Myometrial cell (primary cell): ENCODE measurements at places on chromosomes 3 and 15. TPM values are rescaled to one million over a fixed set of nuclear protein-coding genes. Genes with fewer than 3 reads are reported as not detected.

Gene IFT122
- 19.9 and 32.1 TPM in 2 replicates for total RNA-seq

Gene RTP3
- total RNA-seq = not detected in 2 replicates

Gene ARPP21
- total RNA-seq = not detected in 2 replicates

Gene GOLGA8G
- total RNA-seq = not detected in 2 replicates

Gene PTPN9
- 15.6 and 22.0 TPM in 2 replicates for total RNA-seq

Gene LYZL4
- total RNA-seq = not detected in 2 replicates

Gene SCAPER
- total RNA-seq = 5.8 and 8.6 TPM in 2 replicates

Gene AMIGO3
- total RNA-seq = 1.2 TPM in 1 of 2 replicates, not detected in the other

Gene SSUH2
- not detected in 2 replicates for total RNA-seq

Gene CHDH
- under 0.01 TPM in 1 of 2 replicates, not detected in the other for total RNA-seq

Gene XCR1
- not detected in 2 replicates for total RNA-seq

Gene PLA2G4B
- 0.29 and 1.4 TPM in 2 replicates for total RNA-seq

Gene HCLS1
- 2.3 and 3.7 TPM in 2 replicates for total RNA-seq

Gene COL7A1
- total RNA-seq = 4.4 and 6.6 TPM in 2 replicates

Gene HRG
- not detected in 2 replicates for total RNA-seq

Gene KIF15
- total RNA-seq = 7.8 and 8.9 TPM in 2 replicates
